ENCODE measurements at places on chromosomes 7 and 10.
A peak's percentile ranks its signal among the peaks of the same experiment; 100 is the strongest.

DNA sequence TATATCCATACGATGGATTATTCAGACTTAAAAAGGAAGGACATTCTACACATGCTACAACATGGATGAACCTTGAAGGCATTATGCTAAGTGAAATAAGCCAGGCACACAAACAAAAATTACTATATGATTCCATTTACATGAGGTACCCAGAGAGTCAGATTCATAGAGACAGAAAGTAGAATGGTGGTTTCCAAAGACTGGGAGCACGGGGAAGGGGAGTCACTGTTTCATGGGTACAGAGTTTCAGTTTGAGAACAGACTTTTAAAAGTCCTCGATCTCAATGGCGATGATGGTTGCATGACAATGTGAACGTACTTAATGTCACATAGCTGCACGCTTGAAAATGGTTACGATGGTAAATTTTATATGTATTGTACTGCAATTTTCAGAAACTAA, 39.3 kb downstream of the NUDCD3 start:
- DNase-seq = no peak

DNA sequence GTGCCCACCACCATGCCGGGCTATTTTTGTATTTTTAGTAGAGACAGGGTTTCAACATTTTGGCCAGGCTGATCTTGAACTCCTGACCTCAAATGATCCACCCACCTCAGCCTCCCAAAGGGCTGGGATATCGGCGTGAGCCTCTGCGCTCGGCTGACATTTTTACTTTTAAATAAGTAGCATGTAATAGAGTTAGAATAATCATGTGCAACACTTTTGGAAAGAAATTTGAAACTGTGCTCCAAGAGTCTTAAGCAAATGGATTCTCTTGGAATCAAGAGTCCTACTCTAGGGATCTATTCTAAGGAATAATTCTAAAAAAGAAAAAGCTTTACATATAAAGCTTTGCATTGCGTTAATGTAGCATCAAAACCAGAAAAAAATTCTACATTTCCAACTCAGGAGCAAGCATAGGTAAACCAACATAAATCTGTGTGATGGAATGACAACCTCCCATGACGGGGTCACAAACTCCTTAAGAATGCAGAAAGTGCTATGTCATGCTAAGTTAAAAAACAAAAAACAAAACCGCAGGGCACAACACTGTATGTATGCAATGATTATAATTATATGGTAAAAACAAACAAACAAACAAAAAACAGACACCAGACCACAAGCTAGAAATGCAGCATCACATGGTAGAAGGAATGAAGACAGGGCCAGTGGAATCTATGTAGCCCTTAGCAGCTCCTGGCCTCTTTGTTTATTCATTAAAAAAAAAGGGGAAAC, 98.7 kb downstream of the RNF216 start:
- no peak for DNase-seq

- DNase-seq = no peak
Observed at GRCh38 chr7:51297986-51298385, 18.6 kb downstream of the COBL start.

DNA sequence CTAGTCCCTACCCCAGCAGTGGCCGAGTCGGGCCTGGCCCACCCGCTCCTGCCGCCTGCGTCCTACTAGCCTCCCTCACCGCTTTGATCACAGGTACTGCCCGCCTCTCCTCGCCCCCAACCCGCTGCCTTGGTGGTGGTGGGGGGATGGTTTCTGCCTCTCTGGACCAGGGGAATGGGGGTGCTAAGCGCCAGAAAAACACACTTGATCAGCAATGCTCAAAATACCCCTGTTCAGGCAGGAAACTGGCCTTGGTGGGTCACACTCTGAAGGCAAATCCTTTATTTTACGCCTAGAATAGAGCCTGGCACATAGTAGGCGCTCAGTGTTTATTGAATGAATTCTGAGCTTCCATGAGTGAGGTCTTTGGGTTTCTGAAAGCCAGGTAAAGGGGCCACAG, 1.0 kb upstream of the CRTAC1 start:
- DNase-seq = no peak

- DNase-seq = no peak
Observed at GRCh38 chr7:157760004-157760730, 423.4 kb downstream of the DNAJB6 start.

DNA sequence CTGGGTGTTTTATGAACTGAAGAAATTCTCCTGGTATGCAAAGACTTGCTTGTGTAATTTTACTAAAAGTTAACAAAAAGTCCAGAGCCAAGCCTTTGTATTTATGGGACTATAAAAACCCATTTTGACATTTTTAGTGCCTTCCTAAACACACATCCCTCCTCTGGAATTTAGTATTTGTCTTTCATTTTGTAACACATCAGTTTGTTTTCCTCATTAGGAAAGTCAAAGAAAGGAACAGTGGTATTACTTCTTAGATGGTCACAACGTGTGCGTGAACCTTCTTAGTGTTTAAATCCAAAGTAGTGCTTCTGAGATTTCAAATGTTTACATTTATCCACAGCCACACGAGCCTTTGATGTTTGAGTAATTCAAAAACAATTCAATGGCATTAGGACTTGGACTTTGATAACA, 103.2 kb upstream of the TMEM106B start:
- no peak for DNase-seq

DNA sequence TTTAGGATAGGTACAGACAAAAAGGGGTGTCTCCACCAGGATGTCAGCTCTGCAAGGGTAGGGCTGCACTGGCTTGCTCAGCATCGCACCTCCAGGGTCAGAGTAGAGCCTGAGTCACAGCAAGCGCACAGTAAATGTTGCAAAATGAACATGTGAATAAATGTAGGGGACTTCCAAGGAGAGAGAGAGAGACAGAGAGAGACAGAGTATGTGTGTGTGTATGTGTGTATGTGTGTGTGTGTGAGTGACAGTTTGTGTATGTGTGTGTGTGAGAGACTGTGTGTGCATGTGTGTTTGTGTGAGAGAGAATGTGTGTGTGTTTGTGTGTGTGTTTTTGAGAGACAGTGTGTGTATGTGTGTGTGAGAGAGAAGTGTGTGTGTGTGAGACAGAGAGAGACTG, 163.3 kb downstream of the RPS24 start:
- no peak for DNase-seq

GRCh38 chr10:21355591-21356011, 169.9 kb downstream of the SKIDA1 start:
- no peak for DNase-seq

DNA sequence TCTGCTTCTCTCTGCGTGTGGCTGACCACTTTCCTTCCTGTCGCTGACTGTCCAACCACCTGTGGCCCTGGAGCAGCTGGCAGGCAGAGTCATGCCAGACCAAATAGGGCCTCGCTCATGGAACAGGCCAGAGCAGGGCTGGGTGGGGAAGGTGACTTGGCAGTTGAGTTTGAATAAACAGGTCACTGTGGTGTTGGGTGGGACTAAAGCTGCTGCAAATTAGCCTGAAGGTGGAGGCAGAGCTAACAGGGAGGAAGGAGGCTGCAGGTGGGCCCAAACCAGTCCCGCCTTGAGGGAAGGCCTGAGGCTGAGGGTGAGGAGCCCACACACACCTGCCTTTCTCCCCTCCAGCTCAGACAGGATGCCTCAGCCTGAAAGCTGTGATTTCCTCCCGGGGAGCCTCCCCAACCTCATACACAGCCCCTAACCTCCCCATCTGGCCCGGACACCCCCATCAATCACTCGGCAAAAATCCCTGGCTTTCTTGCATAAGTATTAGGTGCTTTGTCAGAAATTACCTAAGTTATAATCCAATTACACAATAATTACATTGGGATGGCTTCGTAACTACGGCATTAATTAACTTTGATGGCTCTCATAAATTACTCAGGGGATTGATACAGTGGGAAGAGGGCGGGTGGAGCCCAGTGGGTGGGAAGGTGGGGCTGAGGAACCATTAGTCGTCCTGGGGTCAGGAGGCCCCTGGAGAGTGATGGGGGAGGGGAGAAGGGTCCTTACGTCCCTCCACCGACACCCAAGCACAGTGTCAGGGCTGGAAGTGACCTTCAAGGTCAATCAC, 97.7 kb upstream of the PCBD1 start:
- no peak for DNase-seq

- no peak for DNase-seq
Observed at GRCh38 chr7:93574269-93574645, 267 bp downstream of the CALCR start.

GRCh38 chr7:117091721-117092120, 138.4 kb downstream of the ST7 start:
- no peak for DNase-seq

GRCh38 chr10:109374215-109374614, 549.1 kb downstream of the XPNPEP1 start:
- DNase-seq = no peak

DNA sequence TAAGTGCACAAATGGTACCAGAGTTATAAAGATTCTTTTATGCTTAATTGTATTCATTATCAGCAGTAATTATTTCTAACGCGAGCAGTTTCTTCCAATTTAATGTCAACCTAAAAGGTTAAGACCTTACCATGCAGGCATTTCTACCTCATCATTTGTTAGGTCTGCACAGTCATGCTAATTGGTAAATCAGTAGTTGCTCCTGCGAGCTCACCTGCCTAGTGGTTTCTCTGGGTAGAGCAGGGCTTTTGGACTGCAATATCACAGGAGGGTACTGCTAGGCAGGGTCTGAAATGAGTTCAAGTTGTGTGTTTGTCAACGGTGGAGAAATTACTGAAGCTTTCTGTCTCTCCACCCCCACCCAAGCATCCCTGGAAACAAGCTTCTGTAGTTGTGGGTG, 558.5 kb upstream of the MGMT start:
- no peak for DNase-seq

DNA sequence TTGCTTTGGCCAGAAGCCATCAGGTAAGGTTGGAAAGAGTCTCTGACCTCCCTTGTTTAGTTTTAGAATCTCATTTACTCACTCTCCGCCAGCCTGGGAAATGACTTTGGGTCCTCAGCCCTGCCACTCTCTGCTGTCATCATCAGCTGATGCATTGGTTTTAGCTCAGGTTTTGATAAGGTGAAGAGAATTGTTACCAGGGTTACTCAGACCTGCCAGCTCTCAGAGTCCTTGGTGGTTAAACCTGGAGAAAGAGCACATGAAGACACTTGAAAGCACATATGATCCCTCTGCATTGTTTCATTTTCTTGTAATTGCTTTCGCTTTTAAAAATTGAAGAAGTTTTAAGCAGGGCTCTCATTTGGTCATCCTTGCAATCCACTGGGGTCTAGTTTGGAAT, 4.0 kb upstream of the CROT start:
- DNase-seq = peak; percentile 67

DNA sequence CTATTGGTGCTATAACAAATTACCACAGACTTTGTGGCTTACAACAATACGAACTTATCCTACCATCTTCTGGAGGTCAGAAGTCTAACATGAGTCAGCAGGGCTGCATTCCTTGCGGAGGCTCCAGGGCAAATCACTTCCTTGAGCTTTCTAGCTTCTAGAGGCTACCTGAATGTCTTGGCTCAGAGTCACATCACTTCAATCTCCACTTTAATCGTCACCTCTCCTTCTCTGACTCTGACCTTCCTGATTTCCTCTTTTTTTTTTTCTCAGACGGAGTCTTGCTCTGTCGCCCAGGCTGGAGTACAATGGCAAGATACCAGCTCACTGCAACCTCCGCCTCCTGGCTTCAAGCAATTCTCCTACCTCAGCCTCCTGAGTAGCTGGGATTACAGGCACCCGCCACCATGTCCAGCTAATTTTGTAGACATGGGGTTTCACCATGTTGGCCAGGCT, 44.6 kb upstream of the ANAPC16 start:
- DNase-seq = no peak

- no peak for DNase-seq
Observed at GRCh38 chr7:80686576-80686975, 48.1 kb downstream of the CD36 start.

DNA sequence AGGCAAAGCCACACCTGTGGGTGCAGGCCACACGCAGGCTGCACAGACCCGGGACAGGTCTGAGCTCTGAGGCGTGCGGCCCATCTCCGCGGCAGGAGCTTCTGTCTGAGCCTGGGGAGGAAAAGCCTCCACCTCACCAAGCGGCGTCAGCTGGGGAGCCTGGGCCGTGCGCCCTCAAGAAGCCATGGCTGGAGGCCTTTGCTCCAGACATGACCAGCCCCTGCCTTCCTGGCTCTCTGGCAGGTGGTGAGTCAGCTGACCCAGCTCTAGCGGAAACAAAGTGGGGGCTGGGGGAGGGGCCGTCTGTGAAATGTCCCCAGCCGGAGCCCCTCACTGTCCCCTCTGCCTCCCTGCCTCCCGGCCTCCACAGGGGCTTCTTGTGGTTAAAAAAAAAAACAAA, 12.5 kb downstream of the GPER1 start:
- no peak for DNase-seq

DNA sequence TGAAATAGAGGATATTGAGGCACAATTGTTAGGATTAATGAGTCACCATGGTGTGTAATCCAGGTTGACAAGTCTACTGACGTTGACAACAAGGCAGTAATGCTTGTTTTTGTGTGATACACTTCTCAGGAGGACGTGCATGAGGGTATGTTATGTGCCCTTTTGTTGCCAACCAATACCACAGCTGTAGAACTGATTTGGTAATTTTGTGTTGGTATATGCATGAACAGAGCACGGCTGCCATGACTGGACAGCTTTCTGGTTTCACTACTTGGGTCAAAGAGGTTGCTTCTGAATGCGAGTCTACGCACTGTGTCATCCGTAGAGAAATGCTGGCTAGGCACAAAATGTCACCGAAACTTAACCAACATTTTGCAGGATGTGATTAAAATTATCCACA, 32.9 kb downstream of the PHTF2 start:
- DNase-seq = no peak

DNA sequence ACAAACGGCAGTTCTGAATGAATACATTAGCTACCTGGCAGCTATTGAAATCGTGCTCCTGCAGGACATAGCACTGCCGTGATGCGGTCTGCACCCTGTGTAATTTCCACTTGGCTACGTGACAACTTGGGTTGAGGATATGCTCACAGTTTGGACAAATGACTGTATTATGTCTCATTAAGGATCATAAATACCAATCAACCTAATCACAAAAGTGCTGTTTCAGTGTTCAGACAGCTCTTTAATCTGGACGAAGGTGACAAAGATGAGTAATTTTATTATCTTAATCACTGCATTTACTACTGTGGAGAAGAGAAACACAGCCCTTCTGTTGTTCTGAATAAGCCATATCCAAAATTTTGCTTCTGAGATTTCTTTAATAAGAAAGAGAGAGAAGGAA, 210.8 kb upstream of the PFKP start:
- DNase-seq = no peak

- no peak for DNase-seq
Observed at GRCh38 chr7:137791930-137792329, 54.8 kb downstream of the DGKI start.

DNA sequence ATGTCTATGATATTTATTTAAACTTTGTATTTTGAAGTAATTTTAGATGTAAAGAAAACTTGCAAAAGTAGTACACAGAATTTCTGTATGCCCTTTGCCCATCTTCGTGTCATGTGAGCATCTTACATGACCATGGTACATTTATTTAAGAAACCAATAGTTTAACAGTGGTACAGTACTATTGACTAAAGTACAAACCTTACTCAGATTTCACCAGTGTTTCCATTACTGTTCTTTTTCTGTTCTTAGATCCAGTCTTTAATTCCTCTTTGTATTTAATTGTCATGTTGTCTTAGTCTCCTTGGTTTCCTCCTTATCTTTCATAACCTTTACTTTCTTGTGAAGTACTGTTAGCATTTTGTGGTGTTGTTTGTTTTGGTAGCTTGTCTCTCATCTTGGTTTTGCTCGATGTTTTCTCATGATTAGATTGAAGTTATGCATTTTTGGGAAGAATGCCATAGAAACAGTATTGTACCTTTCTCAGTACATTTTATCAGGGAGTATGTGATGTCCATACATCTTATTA, 24.1 kb downstream of the TAX1BP1 start:
- DNase-seq = no peak

- DNase-seq = no peak
Observed at GRCh38 chr7:107007007-107007891, 37.3 kb upstream of the PRKAR2B start.
